ENCODE measurements at places on chromosomes 12 and 14.

- DNase-seq: no peak
Observed at GRCh38 chr14:22740020-22740419, 26.5 kb upstream of the OXA1L start.

DNA sequence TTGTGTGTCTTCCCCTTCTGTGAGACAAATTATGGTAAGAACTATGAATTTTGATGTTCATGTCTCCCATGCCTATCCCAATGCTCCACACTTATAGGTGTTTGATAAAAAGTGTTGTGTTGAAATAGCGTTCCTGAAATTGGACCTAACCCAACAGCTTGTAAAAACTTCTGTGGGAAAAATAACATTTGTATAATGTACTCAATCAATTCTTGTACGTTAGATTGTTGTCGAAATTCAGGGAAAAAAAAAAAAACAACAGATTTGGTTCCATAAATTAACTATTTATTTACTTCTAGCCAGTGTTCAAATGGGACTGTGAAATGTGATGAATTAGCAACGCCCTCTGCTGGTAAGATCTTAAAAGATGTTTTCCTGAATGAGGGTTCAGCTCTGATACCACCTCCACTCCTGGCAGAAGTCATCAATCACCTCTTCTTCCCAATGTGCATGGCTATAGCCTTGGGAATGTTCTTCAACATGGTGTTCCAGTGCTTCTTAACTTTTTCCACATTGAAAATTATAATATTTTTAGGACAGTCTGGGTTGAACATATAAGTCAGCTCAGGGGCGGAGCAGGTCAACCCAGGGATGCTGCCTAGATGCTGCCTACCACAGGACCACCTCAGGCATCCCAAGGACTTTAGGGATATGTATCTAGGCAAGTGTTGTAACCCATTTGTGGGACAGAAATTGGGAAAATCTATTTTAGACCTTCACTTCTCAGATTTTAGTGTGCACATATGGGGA lies 170.6 kb downstream of the OTOGL start:
- no peak for DNase-seq

DNA sequence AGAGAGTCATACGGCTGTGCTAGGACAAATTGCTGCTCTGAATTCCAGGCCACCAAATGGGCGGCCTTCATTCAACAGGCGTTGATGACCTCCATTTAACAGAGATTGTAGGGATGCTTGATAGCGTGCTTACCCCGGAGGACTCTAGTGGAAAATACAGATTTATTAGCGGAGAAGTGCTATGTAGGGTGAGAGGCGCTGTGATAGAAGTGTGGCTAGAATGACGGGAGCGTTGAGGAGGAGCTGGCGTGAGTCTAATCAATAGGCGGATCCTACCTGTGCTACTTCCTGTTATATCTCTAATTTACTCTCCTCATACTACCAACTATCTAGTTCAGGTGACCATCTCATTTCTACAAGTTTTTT lies 668 bp downstream of the MRPS35 start:
- no peak for DNase-seq

DNA sequence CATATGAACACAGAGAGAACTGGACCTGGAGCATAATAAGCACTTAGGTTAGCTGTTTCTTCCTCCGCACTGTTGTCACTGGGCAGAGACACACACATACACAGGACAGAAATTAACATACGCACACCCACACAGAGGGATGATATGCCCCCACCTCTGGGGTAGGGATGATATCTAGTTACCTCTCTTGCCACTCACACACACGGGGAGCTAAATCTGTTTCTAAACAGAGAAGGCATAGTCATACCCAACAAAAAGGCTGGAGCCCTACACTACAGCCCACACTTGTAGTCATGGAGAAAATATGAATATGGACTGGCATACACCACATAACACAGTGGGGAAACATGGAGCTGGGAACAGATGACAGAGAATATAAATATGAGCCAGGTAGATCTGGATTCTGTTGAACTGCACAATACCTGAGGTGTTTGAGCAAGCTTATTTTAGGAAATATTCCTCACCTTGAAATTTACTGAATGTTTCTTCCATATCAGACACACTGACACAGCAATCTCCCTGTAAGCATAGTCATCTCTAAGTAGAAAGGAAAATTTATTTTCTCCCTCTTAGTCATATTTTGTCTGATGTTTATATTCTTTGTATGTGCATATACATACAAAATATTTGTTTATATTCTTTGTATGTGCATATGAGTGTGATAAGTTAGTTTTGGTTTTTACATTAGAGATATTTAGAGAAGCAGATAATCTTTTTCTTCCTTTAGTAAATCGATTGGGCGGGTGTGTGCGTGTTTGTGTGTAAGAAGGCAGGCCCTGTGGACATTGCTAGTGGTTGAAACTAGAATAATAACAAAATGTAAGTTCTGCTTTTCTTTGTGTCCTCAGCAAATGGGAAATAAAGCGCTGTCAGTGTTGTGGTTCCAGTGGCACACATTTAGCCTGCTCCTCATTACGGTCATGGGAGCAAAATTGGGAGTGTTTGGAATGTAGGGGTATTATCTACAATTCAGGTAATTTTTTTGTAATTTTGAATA lies 20.9 kb upstream of the SCFD1 start:
- no peak for DNase-seq

- no peak for DNase-seq
Observed at GRCh38 chr12:98816720-98817119, 171.6 kb downstream of the APAF1 start.

GRCh38 chr14:103731916-103732867 lies 16.6 kb downstream of the ZFYVE21 start:
- DNase-seq: no peak

DNA sequence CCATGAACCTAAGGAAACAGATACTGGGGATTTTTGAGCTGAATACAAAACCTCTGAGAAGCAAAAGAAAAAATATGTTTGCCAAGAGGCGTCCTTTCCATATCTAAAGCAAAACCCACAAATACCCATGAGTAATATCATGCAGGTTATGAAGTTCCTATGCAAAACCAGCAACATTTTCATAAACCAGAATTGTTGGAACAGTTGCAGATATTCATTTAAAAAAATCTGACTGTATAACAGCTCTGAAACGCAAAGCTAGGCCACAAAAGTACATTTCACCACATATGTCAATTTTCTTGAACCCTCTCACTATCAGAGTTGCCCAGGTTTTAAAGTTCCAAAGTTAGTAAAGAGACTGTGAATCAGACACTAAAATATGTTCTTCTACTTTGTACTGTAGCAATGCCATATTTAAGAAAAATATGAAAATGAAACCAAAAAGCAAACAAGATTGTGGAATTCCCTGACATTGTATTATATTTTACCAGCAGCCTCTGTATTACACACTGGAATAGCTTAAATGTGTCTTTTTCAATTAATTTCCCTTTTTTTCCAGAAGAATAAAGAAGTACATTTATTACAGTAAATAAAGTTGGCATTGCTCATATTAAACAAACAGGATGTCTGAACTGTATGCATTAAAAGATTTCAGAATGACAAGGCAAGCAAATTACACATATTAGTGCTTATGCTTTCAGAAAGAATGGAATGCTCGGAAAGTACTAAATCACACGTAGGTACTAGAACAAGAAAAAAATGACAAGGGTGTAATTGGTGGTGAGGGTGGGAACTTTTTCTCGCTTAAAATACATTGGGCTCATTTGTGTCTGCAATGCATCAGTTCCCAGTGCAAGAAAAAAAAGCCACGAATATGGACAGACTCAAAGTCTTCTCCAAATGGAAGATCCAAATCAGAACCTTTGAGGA lies 33.6 kb upstream of the HIF1A start:
- no peak for DNase-seq

- no peak for DNase-seq
Observed at GRCh38 chr12:113735131-113735530, 231.0 kb downstream of the RBM19 start.

- no peak for DNase-seq
Observed at GRCh38 chr12:129549656-129550055, 354.2 kb downstream of the TMEM132D start.

DNA sequence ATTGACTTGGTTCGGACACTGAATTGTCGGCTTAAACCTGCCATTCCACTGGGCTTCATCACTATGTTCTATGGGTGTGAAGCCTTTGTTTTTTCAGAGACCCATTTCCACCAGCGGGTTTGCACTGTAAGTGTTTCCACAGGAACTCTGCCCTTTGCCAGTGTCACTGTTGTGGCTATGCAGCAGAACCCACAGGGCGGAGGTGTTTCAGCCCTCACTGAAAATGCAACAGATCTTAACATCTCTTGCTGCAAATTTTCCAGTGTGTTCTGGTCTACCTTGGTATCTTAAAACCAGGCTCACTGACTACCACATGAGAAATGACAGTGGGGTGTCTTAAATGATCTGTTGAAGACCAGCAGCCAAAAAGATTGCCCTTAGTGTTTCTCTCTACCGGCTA lies 21.1 kb downstream of the PRKCH start:
- peak; percentile 74 for DNase-seq

DNA sequence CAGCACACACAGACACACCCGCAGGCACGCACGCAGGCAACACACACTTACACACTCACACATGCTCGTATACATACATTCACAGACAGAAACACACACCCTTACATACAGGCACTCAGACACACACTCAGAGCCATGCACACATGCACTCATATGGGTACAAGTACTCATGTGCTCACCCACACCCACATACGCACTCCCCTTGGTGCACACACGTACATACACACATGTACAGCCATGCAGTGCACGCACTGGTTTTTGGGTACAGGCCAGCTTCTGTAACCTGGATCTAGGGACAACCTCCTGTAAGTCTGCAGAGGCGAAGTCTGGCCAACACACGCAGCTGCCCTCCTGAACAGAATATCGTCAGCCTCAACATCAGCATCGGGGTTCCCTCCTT lies 221.3 kb upstream of the RTL1 start:
- DNase-seq: no peak

GRCh38 chr14:20617138-20618003 lies 24.1 kb downstream of the OR6S1 start:
- no peak for DNase-seq

- no peak for DNase-seq
Observed at GRCh38 chr14:96991226-96991625, 194.0 kb downstream of the VRK1 start.

DNA sequence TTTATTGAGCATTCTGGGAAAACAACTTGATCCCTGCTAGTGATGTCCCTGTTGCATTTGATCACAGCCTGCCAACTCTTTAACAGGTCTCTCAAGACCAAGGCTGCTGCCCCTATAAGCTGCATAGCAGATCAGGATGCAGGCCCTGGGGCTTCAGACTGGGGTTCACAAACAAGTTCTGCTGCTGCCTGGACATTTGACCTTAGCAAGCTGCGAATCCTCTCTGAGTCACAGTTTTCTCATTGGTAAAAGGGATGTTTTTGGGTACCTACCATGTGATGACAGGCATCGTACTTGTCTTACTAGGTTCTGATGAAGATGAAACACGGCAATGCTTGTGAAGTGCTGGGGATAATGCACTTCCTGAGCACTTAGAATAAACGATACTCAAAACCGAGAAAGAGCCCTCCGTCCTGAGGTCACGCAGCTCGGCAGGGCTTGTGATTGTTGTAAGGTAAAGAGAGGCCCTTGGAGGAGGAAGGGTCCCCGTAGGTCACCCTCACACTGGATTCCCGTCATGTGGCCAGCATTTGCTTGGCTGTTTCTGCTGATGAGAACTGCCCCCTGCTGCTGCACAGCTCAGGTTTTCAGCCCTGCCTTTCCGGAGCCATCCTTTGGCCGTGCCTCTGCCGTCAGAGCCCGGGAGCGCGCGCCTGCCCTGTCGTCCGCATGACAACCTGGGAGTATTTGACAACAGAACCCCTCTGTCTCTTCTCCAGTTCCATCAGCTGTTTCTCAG lies 39.1 kb downstream of the TSPAN9 start:
- no peak for DNase-seq

- no peak for DNase-seq
Observed at GRCh38 chr12:27635349-27635972, 60.8 kb upstream of the REP15 start.

- no peak for DNase-seq
Observed at GRCh38 chr12:65784289-65785015, 39.8 kb upstream of the HMGA2 start.

DNA sequence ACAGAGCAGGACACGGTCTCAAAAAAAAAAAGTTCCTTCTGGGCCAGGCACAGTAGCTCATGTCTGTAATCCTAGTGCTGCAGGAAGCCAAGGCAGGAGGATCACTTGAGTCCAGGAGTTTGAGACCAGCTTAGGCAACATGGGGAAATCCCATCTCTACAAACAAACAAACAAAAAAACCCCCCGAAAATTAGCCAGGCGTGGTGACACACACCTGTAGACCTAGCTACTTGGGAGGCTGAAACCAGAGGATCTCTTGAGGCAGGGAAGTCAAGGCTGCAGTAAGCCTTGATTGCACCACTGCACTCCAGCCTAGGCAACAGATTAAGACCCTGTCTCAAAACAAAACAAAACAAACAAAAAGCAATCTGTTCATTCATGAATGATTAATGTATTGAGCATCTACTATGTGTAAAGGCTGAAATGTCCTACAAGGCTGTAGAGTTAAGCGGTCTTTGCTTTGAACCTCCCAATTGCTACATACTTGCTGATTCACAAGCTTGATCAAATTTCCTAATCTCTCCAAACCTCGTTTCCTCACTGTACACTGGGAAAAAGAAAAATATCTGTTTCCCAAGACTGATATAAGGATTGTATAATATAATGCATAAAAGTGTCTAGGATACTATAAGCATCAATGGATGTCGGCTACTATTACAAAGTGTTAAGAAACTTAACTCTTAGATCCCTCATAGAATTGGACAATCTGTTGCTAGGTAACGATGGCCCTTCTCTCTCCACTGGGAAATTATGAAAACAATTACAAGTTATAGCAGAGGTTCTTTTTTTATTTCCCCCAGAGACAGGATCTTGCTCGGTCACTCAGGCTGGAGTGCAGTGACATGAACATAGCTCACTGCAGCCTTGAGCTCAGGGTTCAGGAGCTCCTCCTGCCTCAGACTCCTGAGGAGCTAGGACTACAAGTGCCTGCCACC lies 7.9 kb upstream of the RILPL2 start:
- no peak for DNase-seq

- no peak for DNase-seq
Observed at GRCh38 chr12:69343357-69343756, 4.8 kb upstream of the LYZ start.

GRCh38 chr12:75960954-75961661 lies 70.5 kb downstream of the PHLDA1 start:
- no peak for DNase-seq

GRCh38 chr12:95216711-95217376 lies 423 bp downstream of the FGD6 start:
- no peak for DNase-seq

- no peak for DNase-seq
Observed at GRCh38 chr14:78153064-78153341, 17.2 kb upstream of the NRXN3 start.

GRCh38 chr12:13941258-13942249 lies 39.8 kb downstream of the GRIN2B start:
- DNase-seq: no peak

GRCh38 chr12:64808110-64808509 lies 16.3 kb upstream of the TBC1D30 start:
- no peak for DNase-seq

GRCh38 chr12:98421316-98421715 lies 94.1 kb upstream of the TMPO start:
- no peak for DNase-seq

GRCh38 chr12:31991815-31992214 lies 32.6 kb downstream of the RESF1 start:
- no peak for DNase-seq
